Activated CD4-positive, alpha-beta T cell treated with anti-CD3 and anti-CD28 coated beads, Interleukin-2, amount 10 ng/mL, durations not matched to agents 7 days and 5 days (primary cell): ENCODE measurements at places on chromosomes 12 and 14. TPM values are rescaled to one million over a fixed set of nuclear protein-coding genes. Genes with fewer than 3 reads are reported as not detected.

GRCh38 chr12:77388445-77389265, 323.3 kb upstream of the E2F7 start:
- no peak for DNase-seq

DNA sequence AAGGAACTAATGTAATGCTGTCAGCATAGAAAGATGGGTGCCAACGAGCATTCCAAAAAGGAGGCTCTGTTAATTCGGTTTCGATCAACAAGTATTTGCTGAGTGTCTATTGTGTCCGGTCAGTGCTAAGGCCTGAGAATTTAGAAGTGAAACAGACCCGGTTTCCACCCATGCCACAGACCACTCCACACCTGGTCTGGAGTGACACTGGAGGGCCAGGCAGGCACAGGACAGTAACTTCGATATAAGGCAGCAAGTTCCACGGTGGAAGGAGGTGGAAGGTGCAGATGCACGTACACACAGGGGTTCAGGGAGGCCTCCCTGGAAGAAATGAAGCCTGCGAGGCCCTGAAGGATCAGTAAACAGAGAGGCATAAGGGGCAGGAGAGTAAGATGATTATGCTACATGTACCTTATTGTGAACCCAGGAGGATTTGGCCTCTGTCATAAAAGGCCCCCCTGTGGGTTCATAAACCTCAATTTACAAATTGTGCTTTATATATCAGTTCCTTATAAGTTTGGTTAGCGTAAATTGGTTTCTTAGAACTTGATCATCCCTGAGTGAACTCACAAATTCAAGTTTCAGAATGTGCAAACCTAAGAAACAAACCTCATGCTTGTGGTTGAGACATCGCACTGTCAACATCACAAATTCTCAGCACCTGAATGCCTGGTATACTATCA, 25.9 kb downstream of the SSH1 start:
- no peak for DNase-seq

- no peak for DNase-seq
These were observed 15.9 kb downstream of the CFAP251 start for GRCh38 chr12:121934309-121934664.

- DNase-seq: no peak
These were observed 67.8 kb downstream of the HMGA2 start for GRCh38 chr12:65891987-65892481.

GRCh38 chr14:57122129-57122528, 146.6 kb downstream of the EXOC5 start:
- DNase-seq: no peak

DNA sequence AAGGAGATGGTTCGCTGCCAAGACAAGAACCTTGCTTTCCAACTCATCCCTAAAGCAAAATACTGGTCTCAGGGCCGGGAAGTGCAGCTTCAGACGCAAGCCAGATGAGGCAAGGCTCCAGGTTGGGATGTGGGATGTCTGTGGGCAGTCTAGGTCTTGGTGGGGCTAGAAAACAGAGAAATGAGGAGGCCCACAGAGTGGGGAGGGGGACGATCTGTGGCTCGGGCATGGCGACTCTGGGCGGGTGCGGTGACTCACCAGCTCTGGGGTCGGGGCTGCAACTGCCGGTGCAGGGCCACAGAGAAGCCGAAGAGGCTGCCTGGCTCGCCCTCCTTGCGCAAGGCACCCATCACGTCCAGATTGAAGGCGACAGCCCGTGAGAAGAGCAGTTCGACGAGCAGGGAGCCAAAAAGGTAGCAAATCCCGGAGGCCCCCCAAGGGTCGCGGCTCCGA, 459 bp downstream of the ITGA7 start:
- DNase-seq: no peak

DNA sequence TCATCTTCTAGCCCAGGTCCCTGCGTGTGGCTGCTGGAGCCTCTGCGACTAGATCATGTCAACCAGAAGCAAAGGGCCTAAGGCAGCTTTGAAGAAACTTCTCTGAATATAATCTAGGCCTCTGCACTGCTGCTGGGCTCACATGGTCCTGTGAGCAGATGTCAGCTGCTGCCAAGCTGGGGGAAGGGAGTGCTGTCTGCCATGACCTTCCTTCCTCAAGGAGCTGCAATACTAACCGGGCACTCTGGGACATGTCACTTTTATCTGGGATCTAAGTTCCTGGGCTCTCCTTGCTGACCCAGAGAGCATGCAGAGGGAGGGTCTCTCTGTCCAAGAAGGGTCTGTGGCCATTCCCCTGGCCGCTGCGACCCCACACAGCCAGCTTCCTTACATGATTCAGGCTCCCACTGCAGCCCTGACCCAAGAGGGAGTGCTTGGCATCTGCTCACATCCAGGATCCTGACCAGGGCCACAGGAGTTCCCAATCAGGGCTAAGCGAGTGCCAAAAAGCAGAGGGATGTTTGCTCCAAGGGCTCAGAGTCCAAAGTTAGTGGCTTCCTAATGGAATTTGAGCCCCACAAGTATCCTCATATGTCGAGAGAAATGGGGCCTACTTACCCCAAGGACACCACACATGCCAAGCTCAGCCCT, 74.0 kb downstream of the PLEKHG3 start:
- DNase-seq: no peak

TBC1D30 gene
- total RNA-seq: 0.20 TPM

DNA sequence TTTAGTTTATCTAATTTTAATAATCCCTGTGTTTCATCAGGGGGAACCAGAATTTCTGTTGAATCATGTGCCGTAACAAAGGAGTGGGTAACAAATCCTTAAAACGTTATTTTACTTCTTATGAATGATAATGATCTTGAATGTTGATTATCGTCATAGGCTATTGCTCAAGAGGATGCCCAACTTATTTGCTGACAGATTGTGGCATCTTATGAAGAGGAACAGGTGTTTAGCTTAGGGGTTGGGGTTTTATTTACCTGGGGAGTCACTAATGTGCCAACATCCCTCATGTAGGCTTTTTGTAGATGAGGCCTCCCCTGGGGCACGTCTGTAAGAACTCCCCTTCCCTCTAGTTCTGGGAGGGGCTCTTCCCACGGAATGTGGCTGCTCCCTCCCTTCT, 32.4 kb upstream of the TMX1 start:
- DNase-seq: no peak

MFAP5 gene
- total RNA-seq: not detected

GRCh38 chr14:86038387-86039042, 508.6 kb downstream of the FLRT2 start:
- peak; percentile 36 for DNase-seq

GRCh38 chr14:20397511-20397910, 15.8 kb downstream of the TEP1 start:
- DNase-seq: no peak

DNA sequence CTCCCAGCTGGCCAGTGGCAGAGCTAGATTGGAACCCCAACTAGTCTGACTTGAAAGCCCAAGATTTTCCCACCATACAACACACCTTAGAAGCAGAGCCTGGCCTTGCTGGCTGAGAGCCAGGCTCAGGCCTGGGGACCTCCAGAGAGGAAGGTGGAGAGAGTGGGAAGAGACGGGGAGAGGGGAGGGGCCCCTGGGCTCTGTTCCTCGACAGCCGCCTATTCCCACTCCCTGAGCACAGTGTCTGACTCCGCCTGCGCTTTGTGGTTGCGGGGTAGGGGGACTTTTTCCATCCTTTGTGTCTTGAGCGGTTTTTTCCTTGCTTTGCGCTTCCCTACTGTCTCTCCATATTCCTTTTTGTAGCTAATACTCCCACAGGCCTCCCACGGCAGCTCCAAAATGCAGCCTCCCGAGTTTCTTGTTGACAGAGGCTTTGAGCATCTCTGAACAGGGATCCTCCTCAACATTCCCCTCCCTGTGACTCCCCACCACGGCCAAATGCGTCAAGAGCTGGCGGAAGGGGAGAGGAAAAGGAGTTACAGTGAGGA, 4.0 kb upstream of the KCNH3 start:
- DNase-seq: no peak

- no peak for DNase-seq
These were observed 5.9 kb downstream of the DGLUCY start for GRCh38 chr14:91119556-91120311.

NYNRIN gene
- 0.23 TPM for total RNA-seq

DNA sequence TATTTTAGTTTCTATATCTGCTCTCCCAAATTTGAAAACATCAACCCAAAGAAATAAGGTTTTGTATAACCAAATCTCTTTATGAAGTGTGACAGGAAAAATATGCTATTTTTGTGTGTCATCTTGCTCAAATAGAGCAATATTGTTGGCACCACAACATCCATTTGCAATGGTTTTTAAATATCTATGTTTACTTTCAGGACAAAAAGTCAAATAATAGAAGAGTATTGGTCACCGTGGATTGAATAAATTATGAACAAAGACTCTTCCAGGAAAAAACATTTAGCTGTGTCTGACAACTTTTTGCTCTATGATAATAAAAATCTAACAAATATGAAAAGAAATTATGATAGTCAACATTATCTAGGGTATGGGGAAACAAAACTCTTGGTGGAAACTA, 439.2 kb downstream of the BTG1 start:
- DNase-seq: no peak

DNA sequence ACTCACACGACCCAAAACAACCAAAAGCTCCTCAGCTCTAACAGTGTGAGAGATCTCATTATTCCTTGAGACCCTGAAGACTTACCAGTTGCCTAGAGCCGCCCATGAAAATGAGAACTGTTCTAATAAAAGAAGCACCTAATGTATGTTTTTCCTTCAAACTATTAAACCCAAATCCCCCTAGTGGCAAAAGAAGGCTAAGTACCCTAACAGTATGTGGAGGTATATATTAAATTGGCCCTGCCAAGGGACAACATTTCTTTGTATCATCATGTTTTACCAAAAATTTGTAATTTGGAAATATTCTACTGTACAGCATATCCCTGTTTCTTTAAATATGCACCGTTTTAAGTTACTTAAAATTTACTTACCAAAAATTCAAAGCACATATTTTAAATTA, 38.0 kb upstream of the PPFIA2 start:
- no peak for DNase-seq

- no peak for DNase-seq
These were observed 1002.8 kb downstream of the TRHDE start for GRCh38 chr12:73274976-73275375.

CIDEB gene
- total RNA-seq: 28.7 TPM

GRCh38 chr14:91038439-91038838, 22.0 kb downstream of the RPS6KA5 start:
- no peak for DNase-seq

- no peak for DNase-seq
These were observed 14.2 kb downstream of the AMN1 start for GRCh38 chr12:31714406-31715271.

GALNT6 gene
- 18.9 TPM for total RNA-seq

DNA sequence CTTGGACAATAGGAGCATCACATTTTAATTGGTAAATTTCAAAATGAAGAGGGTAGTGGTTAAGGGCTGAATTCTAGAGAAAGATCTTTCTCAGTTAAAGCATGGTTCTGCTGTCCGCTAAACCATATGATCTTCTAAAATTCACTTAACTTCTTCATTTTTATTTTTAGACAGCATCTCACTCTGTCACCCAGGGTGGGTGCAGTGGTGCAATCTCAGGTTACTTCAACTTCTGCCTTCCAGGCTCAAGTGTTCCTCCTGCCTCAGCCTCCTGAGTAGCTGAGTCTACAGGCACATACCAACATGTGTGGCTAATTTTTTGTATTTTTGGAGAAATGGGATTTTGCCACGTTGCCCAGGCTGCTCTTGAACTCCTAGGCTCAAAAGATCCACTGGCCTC, 226.7 kb upstream of the ABCD2 start:
- no peak for DNase-seq

ITGB7 gene
- 702 TPM for total RNA-seq

GRCh38 chr12:101858361-101858760, 19.0 kb upstream of the DRAM1 start:
- DNase-seq: no peak

GRCh38 chr14:89491711-89492381, 74.8 kb upstream of the FOXN3 start:
- DNase-seq: no peak

SLC5A8 gene
- total RNA-seq: not detected

DNA sequence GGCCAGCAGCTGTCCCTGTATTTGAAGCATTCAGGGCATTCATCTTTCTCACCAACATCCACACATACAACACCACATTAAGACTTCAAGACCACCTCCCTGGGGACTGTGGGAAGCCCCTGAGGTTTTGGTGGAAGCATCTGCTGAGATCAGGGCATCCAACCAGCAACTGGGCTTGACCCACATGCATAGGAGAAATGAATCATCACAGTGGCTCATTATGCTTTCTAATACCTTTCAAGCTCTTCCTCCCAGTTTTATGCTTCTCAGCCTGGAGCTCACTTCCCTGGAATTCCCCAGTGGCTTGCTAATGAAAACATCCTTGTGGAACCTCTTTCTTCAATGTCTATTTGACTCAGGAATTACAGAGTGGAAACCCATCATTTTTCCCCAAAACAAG, 21.4 kb upstream of the CMKLR1 start:
- no peak for DNase-seq

DNA sequence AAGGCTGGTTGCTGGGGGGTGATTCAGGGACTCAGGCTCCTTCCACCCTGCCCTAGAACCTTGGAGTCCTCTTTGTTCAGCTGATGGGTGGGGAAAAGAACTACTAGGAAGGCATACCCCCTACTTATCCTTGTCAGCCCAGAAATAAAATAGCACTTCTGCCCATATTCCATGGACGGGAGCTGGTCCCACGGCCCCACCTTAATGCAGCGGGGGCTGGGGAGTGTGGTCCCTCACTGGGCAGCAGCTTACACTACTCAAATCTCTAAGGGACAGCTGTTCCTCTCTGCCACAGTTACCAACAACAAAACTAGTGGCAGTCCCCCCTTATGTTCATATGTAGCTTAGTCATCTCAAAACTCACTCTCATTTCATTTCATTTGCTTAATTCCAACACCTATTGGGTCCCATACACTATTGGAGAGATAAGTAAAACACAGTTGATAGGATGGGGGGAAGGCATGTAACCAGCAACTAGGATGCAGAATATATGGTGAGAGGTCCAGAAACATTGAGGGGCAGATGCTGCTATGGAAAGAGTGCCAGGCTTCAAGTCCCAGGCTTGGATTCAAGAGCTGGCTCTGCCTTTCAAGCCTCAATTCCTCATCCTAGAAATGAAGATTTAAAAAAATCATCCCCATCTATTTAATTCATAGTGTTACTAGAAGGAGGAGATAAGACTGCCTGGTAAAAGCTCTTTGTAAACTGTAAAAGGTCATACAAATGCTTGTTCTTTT, 83.7 kb upstream of the RIC8B start:
- no peak for DNase-seq

KLRB1 gene
- 3.8 TPM for total RNA-seq

- no peak for DNase-seq
These were observed 26.8 kb downstream of the FLVCR2 start for GRCh38 chr14:75604979-75605851.

GRCh38 chr12:131950182-131950913, 606 bp downstream of the EP400 start:
- peak; percentile 27 for DNase-seq

CLEC14A gene
- not detected for total RNA-seq

MYO1H gene
- total RNA-seq: not detected

RHEBL1 gene
- 4.6 TPM for total RNA-seq

ESPL1 gene
- 125 TPM for total RNA-seq
